ENCODE measurements at places on chromosomes 12 and 14.

DNA sequence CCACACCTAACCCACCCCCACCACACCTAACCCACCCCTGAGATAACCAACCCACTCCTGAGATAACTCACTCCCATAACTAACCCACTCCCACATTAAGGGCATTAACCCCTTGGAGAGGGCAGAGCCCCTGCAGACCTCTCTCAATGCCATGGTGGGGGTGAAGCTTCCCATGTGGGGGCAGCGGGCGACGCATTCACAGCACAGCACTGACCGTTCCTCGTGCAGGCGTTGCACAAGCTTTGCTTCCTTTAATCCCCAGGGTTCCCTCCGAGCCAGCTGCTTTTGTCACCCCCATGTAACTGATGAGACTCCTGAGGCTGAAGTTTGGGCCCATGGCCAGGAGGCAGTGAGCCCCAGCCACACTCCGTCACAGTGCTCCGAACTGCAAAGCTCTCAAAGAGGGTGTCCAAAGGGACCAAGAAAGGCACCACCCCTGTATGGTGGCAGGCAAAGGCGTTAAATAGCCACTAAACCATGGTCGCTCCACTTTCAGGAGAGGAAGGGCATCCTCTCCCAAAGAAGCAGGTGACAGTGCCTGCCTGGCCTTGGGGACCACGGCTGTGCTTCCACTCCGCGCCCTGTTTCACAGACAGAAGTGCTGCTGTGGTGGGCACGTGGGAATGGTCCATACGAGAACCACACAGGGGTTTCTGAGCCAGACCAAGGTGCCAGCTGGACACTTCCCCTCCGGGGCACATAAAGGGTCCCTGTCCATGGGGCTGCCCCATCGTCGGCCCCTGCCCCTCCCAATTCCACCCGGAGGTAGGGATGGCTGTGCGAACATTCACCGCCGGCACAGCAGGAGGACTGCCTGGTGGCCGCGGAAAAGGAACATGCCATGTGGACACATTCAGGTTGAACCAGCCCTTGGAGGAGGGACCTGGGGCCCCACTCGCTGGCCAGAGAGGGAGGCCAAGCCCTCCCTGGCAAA lies 28.3 kb downstream of the GALNT9 start:
- peak; percentile 28 for DNase-seq

DNA sequence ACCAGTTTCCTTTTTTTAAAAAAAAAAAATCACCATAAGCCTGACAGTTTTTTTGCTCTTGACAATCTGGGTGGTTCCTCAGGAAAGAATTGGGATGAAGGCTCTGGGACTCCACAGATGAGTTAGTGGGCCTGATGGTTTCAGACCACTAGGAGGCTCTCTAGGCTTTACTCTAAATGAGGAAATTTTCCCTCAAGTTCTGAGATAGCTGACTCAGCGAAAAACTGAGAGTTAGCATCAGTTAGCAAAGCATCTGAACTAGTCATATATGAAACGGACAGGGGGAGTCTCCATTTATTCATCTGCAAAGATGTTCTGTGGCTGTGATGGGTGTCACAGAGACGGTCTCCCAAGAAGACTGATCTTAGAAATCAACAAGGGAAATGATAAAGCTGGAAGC lies 314.3 kb upstream of the OR4E1 start:
- no peak for DNase-seq

- DNase-seq: no peak
Measured at GRCh38 chr12:18332173-18332572, 70.9 kb downstream of the PIK3C2G start.

- DNase-seq: no peak
Measured at GRCh38 chr14:63901434-63902085, 48.8 kb downstream of the SYNE2 start.

- no peak for DNase-seq
Measured at GRCh38 chr12:304805-305204, 42.2 kb upstream of the SLC6A13 start.

- DNase-seq: no peak
Measured at GRCh38 chr14:98498019-98498885, 773.7 kb downstream of the BCL11B start.

- no peak for DNase-seq
Measured at GRCh38 chr14:101017209-101017608, 113.7 kb upstream of the RTL1 start.
